ENCODE measurements at places on chromosomes 2 and 18.

DNA sequence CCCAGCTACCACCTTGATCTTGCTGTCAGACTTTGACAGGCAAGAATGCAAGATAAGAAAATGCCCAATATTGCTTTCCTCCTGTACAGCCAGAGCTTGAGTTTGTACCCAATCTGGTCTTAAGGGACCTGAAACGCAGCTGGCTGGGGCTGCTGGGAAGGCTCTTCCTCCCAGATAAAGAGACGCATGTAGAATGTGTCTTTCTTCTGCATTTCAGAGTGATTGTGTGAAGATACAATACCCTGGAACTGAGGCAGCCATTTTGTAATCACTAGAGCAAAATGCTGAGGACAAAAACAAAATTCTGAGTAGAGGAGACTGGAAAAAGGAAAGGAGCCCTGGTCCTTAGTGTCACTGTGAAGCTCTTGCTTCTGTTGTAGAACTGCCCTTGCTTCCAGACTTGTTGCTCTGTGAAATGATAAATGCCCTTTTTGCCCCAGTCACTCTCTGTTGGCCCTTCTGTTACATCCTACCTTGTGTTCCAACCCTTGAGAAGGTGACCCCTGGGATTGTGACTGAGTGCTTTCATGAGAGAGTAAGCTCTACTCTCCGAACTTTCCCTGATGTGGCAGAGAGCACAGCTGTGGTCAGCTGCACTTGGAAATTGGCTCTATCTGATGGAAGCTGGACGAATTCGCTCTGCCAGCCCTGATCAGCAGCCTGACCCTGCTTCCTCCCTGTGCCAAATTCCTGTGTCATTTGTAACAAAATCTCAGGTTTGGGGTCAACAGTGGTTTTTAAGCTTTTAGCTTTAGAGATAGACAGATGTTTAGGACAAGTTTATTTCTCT is 137.4 kb upstream of the RBMS1 start:
- no peak for DNase-seq

DNA sequence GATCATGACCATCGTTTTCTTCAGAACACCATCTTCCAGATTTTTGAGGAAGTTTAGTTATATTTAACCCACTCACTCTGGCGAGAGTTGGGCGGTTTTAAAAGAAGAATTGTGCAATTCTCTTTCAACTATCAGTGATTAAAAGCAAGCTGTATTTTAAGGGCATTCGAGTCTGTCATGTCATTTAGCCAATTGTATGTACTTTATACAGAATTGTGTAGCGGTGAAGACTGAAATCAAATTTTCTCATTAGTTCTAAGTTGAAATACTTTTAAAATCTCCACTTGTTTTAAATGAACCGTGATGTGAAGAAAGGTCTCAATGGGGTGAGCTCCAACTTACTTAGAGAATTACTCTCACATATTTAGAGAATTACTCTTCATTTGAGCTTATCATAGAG is 214.6 kb upstream of the DTNA start:
- no peak for DNase-seq

DNA sequence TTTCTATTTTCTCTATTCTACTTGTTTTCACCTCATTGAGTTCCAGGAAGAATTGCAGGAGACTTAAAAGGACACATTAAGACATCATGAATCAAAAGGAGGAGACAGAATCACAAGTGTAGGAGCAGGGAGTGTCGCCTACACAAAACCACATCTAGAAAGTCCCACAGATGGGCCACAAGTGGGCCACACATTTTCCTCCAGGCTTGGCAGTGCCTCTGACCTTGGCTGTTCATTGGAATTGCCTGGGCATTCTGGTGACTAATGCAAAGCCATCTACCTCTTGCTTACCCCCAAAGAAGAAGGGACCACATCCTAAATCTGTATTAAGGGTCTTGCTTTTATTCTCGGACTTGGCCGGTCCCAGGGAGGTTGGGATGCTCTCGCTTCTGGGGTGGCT is 103.6 kb downstream of the KLHL29 start:
- no peak for DNase-seq

DNA sequence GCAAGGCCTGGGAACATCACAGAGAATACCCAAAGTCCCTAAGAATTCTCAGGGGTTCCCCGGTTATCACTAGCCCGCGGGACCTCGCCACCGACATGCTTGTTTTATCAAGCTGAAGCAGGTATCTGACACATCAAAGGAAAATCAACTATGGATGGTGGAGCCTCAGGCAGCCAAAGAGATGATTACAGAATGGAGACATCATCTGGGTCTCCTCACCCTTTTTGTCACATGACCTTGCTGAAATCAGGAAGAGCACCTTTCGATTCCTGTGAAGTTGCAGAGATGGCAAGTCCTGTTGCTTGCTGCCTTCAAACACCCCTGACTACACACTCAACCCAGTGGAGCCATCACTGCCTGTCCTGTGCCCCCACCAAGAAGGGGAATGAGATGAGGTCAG is 19.2 kb upstream of the CAB39 start:
- DNase-seq: no peak

- DNase-seq: no peak
Observed at GRCh38 chr2:80519699-80520291, 215.2 kb upstream of the LRRTM1 start.

DNA sequence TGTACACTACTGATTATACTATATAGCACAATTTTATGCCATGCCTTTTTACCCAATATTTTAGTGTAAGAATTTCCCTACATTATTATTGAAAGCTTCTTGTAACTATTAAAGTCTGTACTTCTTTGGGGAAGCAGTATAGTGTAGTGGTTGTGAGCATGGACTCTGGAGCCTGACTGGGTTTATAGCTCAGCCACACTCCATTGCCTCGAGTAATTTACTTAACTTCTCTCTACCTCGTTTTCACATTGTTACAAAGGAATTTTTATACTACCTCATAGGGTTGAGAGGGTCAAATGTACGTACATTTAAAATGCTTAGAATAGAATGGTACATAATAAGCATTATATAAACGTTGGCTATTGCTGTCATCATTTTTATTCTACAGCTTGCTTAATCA is 139.2 kb downstream of the UBR3 start:
- DNase-seq: no peak

DNA sequence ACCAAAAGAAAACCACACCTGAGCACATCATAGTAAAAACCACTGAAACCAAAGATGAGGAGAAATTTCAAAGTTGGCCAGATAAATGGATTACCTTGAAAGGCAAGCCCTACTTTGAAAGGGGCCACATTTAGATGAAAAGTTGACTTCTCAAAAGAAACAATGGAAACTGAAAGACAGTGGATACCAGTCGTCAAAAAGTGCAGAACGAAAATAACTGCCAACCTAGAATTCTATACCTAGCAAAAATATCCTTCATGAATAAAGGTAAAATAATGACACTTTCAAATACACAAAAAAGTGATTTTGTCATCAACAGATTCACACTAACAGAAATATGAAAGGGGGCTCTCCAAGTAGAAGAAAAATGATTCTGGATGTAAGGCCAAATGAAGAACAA is 18.4 kb downstream of the NEU4 start:
- no peak for DNase-seq

DNA sequence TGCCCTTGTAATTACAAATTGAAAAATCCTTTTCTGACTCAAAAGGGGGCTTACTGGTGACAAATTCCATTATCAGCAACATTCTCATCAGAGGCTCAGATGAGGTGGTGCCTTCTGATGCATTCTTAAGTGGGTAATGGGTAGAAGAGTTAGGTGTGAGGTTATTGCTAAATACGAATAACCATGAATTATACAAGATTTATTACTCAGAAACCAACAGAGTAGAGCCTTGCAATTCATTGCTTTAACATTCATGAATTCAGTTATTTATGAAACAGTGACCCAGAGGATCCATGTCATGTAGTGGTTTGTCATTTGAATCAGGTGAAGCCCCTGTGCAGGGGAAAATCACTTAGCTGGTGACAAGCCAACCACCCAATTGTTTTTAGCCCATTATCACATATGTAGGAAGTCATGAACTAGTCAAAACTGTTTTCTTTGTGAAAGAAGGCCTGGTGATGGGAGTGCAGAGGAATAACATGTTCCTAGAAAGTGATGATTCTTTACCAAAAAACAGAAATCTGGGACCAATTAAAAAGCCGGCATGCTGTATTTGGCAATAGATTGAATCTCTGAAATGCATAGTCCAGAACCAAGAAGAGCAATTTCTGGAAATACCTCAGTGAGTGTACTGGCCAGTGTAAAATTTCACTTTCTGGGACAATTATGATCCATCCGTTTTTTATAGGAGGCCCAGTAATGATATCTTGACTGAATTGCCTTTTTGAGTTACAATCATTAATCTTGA is 70.2 kb downstream of the CRIM1 start:
- no peak for DNase-seq

DNA sequence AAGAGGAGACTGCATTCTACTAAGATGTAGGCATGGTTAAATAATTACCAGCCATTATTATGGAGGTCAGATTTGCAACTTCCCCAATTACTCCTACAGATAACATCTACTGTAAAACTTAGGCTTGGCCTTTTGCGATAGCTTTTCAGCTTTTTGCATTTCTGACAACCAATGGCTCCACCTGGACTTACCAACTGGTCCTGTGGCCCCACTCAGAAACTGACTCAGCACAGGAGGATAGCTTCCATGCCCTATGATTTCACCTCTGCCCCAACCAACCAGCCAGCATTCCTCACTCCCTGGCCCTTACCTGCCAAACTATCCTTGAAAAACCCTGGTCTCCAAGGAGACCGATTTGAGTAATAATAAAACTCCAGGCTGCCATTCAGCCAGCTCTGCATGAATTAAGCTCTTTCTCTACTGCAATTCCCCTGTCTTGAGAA is 28.2 kb downstream of the TUBB6 start:
- DNase-seq: no peak

DNA sequence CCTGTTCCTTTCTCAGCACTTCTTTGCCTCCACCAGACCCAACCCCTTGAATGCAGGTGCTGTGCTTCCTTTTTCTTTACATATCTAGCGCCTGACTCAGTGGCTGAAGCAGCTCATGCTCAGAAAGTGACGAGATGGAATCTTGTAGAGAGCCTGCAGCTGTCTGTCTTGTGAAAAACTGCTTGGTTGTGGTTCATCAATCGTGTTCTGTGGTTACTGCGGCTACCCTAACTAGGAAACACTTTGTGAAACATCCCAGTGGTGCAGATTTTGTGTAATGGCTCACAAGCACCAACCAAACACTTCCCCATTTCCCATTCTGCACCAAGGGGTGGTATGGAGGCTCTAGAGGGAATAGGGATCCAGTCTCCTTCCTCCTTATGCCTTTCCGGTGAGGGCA is 307.2 kb upstream of the MMADHC start:
- DNase-seq: no peak

DNA sequence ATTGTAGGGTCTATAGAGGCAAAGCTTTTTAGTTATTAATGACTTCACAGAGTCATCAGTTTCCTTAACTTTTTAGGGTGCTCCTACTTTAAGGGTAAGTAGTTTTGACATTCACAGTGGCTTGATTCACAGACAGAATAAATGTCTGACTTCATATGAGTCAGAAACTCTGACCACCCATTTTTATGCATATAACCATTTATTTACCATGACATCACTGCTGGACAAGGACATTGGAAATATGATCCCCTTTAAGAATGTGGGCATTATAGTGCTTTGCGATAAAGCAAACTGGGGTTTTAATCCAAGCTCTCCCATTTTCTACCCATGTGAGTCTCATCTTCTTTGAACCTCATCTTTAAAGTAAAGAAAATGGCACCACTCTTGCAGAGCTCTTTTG is 162.0 kb upstream of the MC4R start:
- DNase-seq: no peak

DNA sequence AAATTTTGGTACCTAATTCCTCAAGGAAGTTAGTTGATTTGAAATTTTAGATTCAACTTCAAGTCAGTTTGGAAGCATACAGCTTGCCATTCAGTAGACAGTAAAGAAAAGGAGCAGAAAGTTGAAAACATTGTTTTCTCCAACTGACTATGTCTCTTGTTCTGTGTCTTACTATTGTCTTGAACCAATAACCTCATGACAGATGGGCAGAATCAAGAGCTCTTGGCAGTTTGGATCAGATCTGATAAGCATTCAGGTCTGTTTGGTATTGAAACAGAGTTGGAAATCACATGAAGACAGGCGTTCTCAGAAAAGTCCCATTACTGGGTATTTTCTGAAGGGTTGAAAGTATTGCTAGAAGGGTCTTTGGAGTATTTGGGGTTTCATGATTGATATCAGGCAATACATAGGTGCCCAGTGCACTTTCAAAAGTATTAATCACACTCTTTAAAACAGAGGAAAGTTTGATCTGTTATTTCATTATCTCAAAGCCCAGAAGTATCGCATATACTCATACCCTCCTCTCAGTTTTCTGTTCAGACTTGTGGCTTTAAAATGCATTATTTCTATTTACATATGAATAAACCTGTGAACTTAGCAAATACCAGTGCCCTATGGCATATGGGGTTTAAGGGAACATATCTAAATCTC is 428.4 kb upstream of the ZEB2 start:
- DNase-seq: no peak

- DNase-seq: no peak
Observed at GRCh38 chr18:57089702-57090101, 57.2 kb upstream of the BOD1L2 start.

DNA sequence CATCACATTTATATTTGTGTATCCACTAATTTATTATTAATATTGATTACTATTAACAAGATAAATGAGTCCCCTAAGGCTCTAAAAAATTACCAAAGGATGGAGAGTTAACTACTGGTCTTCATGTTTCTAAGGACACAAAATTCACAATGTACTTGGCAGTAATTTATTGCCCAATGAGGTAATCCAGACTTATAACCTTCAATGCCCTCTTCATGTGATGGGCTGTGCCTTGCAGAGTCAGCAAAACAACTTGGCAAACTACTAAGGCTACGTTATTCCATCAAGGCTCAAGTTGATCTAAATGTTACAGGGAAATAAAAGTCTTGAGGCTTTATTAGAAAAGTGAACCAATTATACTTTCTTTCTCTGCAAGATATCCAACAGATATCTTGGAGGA is 804.9 kb upstream of the NXPH2 start:
- no peak for DNase-seq

DNA sequence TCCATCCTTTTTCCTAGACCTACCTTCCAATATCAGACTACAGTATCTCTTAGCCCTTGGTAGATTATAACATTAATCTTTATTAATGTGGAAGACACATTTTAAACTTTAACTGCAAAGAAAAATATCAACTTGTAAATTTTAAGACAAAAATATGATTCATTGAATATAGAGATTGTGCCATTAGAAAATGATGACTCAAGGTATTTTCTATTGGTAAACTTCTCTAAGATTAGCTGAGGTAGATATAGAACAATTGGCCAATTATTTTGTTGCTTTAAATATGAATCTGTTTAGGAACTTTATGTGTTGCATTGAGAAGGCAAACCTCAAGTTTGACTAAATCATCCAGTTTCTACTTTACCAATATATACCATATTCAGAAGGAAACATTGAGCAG is 604.7 kb downstream of the CBLN2 start:
- no peak for DNase-seq

- DNase-seq: no peak
Observed at GRCh38 chr18:49924293-49924983, 111.1 kb upstream of the ACAA2 start.

- DNase-seq: no peak
Observed at GRCh38 chr2:240728827-240729226, 37.2 kb downstream of the AQP12A start.

- DNase-seq: no peak
Observed at GRCh38 chr2:217939629-217940245, 63.1 kb downstream of the TNS1 start.

GRCh38 chr18:7890075-7890474 is 323.0 kb downstream of the PTPRM start:
- DNase-seq: no peak
